GM04503 (cell line): ENCODE measurements at places on chromosomes 3 and 15.
A peak's percentile ranks its signal among the peaks of the same experiment; 100 is the strongest.

GRCh38 chr15:75666823-75667501 is 19.2 kb downstream of the SNX33 start:
- DNase-seq: peak; percentile 99

DNA sequence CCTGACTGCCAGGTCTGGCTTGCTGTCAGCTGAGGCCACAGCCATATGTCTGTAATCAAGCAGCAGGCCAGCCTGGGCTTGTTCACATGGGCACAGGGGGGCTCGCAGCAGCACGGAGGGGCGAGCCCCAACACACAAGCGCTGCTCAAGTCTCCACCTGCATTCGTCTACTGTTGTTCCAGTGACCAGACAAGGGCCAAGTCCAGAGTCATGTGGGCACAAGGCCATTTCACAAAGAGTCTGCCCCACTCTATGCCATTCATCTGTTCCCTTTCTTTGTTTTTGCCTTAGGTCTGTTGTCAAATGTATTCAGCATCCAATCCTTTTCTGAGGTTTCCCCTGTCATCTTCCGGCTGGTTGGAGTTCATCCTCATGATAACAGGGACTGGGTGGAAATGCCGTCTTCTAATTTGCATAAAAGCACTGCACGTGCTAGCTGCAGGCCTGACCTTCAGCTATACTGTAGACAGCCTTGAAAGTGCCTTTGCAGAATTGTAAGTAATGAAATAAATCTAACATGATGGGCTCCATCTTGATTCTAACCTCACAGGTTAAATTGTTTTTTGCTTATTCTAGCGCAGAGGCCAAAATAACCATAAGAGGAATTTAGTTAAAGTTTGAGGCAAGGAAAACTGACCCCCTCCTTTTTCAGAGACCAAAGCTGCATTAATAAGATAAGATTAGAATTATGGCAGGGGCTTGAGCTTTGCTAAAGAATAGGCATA is 28.6 kb upstream of the KBTBD12 start:
- no peak for DNase-seq

GRCh38 chr3:111594205-111594604 is 941 bp downstream of the ZBED2 start:
- peak; percentile 42 for DNase-seq

DNA sequence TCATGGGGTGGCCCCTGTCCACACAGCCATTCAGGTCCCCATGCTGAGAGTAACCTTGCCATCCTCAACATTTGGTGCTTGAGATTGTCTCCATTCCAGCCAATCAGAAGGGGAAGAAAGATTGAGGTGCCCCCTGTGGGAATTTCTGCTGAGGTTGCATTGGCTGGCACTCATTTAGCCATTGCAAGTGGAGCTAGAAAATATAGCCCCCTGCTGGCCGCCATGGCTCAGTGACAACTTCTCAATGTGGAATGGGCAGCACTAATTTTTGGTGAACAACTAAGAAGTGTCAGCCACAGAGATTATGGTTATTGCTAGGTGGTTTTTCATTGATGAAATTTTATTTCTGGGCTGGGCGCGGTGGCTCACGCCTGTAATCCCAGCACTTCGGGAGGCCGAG is 22.0 kb downstream of the COL6A6 start:
- no peak for DNase-seq

- DNase-seq: no peak
Observed at GRCh38 chr3:17398959-17399551, 343.4 kb downstream of the TBC1D5 start.

- DNase-seq: no peak
Observed at GRCh38 chr3:107988460-107989175, 102.2 kb downstream of the CD47 start.
